ENCODE measurements at places on chromosomes 5 and 9.
A peak's percentile ranks its signal among the peaks of the same experiment; 100 is the strongest.

DNA sequence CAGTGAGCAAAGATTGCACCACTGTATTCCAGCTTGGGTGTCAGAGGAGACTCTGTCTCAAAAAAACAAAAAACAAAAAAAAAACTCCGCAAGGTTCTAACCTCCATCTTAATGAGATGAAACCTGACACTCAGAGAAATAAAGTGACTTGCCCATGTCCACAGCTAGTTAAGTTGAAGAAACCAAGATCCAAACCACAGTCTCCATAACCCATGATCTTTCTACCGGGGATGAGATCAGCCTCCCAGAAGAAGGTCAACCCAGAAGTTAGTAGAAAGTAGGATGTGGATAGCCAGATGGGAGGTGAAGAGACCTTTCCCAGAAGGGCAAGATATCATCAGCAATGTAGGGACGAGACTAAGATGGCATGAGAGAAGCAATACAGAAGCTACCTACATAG is 140.4 kb upstream of the ADRA1B start:
- DNase-seq: no peak

- no peak for DNase-seq
Observed at GRCh38 chr5:88952344-88952743, 69.4 kb upstream of the MEF2C start.

GRCh38 chr5:111892949-111893348 is 136.0 kb upstream of the NREP start:
- no peak for DNase-seq

DNA sequence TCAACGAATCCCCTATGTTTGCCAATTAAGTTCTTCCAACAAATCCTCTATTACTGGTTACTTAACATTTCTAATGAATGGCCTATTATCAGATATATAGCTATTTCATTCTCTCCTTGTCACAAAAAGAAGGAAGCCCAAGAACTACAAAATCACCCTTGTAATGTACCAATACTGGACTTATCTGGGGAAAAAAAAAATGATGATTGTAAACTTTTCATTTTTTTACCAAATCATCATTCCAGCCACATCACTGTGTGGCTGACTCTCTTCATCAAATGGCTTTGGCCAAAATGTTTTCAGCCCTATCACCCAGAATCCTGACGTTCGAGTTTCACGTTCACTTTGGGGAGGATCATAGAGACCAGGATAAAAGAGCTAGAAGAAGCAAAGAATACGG is 216.7 kb downstream of the ACTL7B start:
- no peak for DNase-seq

DNA sequence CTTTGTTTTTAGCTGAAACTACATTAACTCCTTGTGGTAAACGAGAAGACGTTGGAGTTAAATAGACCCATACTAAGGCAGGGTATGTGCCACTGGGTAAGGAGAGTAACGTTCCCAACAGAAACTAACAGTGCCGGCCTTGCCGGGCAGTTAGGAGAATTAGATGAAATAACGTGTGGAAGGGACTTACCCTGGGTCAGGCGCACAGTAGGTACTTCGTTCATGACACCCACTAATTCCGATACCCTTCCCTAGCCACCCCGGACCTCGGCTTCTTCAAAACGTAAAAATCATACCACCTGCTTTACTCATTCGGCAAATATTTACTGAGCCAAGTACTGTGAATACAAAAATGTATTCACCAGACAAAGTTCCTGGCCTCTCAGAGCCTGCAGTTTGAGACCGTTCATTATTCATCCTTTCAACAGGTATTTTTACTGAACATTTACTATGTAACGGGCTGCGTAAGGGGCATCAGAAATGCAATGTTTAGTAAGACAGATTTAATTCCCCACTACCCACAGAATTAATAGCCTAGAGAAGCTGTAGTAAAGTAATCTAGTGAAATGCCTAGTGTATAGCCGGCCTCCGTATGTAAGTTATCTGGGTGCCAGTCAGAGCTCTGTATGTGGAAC is 3.2 kb upstream of the SMIM23 start:
- no peak for DNase-seq

GRCh38 chr5:36689225-36689624 is 82.8 kb downstream of the SLC1A3 start:
- DNase-seq: no peak

DNA sequence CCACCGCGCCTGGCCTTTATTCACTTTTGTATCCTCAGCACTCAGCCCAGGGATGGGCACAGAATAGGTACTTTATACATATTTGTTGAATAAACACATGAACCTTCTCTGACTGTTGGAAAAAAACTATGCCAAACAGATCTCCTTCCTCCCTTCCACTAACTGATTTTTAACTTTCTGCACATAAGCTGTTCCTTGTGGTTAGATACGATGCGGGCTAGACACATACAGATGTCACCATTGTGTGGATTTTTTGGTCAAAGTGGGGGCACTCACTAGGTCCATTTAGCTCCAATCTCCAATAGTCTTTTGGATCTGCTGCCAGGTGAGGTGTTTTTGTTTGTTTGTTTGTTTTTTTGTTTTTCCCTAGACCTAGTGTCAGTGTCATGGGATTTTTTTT is 5.1 kb downstream of the TEX48 start:
- no peak for DNase-seq

- DNase-seq: peak; percentile 61
Observed at GRCh38 chr5:36177715-36178523, 26.0 kb downstream of the SKP2 start.

GRCh38 chr5:153613144-153613543 is 122.7 kb downstream of the GRIA1 start:
- DNase-seq: no peak

DNA sequence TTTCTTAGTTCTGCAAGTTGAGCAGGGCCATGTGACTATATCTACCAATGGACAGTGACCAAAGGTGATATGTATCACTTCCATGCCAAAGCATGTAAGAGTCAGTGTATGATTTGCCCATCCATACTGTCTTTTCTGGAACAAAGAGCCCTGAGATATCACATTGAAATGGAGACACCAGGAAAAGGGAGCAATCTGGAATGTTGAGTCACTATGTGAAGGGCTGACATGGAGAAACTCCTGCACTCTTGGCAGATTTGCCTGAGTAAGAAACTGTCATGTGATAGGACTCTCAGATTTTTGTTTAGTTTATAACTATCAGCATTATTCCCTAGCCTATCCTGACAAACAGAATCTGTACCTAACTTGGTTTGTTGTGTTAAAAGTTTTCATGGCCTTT is 29.8 kb upstream of the TMEM161B start:
- DNase-seq: no peak

DNA sequence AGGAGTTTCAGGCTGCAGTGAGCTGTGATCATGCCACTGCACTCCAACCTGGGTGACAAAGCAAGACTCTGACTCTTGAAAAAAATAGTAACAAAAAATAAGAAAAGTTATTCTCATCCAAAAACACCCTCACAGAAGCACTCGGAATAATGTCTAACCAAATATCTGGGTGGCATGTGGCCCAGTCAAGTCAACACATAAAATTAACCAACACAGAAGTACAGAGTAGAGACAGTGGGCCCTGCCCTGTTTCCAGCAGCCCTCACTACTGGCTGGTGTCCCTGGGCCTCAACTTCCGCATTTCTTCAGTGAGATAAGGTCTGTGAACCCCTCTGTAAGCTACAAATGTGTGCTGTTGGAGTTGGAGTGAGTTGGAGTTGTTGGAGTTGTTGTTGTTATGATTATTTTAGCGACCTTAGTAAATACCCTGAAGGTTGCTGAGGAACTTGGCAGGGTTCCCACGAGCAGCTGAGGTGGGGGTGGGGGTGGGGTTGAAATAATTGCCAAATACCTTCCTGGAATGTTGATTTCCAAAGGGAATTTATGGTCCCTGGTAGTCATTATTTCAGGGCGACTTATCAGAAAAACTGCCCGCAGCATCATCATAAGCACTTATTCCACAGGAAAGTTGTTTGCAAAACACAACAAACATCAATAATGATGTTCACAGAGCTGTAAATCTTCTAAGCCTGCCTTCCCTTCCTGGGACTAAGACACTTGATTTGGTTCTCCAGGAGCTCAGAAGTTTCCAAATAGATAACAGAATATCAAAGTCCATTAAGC is 30.2 kb downstream of the C5orf15 start:
- peak; percentile 55 for DNase-seq

- peak; percentile 46 for DNase-seq
Observed at GRCh38 chr5:98977723-98978122, 48.9 kb upstream of the CHD1 start.

DNA sequence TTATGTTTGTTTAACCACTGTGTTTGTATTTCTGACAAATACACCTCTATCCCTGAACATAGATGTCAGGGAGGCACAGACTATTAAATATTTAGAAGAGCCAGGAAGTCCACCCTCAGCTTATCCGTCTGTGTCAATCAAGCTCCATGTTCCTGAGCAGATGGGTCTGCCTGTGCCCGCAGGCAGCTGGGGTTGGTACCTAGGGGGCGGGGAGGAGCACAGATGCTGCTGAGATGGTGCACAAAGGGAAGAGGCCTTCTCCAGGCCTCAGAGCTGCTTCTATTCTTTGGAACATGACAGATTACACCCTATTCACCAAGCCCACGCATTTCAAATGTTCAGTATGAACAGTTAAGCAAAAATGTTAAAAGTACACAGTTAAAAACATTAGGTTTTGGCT is 142.1 kb downstream of the EPB41L4A start:
- DNase-seq: no peak

DNA sequence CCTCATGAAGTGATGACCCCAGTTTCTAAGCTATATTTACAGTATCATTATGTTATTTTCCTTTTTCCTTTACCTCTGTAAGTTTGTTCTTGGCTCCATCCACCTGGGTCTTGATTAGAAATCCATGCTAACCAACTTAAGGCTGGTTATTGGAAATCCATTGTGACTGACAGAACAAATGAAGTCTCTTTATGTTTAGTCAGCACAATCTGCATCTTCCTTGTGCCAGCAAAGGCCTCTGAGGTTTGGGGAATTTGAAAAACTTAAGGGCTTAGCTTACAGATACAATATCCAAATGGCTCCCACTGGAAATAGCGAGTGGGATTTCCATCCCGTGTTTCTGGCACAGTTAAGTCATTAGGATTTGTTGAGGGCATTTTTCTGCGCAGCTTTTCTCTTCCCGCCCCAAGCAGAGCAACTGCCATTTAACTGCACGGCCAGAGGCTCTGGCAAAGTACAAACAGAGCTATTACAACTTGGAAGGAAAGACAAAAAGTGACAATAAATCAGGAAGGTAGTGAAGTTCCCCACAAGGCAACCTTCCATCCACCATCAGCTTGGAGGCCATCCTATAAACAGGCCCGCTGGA is 64.2 kb downstream of the DCP2 start:
- DNase-seq: no peak

DNA sequence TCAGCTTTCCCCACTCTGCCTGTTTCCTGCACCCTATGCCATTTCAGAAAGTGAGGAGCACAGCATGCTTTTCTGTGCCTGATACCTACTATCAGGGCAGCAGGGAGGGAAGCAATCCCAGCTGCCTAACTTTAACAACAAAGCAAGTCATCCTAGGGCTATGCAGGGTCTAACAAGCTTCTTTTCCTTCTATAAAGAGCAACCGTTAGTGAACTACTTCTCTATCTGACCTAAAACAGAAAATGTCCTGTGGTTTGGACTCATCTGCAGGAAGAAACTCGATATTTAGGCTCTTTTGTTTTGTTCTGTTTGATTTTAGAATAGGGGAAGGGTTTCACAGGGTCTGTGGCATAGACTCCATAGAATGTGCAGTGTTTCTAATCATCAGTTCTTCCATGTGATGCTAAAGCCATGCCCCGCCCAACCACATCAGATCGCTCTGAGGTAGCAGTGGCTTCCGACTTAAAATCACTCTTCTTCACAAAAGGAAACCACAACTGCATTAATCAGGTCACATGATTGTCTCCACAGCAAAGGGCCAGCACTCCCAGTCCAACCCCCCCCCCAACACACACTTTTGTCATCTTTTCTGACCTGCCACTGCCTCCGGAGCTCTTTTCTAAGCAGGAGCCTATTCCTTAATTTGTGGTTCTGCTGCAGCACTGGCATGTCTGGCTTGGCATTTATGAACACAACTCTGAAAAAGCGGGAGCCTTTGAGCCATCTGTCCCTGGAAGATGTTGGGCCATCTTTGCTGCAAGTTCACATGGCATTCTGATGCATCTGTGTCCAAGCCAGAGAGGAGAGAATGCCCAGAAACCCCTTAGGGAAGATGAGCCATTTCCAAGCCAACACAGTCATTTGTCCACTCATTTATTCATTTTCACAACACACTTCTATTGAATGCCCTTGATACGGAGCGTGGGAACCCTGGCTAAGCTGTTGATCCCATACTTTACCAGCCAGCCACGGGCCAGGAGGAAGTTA is 71.6 kb downstream of the CFAP90 start:
- DNase-seq: no peak

DNA sequence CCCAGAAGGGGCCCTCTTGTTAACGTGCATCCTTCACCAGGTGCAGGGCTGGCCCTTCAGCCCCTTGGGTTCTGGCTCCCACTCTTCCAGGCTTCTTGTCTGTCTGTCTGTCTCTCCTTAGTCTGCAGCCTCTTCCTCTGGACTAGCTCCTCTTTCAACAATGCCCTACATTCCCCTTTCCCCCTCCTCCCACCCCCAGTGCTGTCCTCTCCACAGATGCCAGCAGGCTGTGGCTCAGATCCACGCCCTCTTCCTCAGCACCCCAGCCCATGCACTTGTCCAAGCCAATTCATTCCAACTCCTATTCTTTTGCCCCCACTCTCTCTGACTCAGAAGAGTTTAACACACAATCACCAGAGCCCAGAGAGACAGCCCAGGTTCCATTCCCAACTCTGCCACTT is 45.2 kb upstream of the ALDH1B1 start:
- DNase-seq: no peak

DNA sequence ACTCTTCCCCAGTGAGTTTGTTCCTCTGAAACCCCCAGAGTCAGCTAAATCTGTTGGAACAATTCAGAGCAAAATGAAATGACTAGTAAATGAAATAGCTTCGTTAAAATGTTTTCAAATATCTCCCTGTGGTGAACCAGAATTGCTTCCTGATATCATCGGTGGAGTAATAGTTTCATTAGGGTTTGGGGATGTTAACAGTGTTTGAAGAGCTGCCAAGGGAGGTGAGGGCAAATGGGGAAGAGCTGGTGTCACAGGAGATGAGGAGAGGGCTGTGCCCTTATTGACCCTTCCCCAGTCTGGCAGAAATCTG is 4.3 kb upstream of the C7 start:
- DNase-seq: no peak
